ENCODE measurements at places on chromosomes 7 and 10.

DNA sequence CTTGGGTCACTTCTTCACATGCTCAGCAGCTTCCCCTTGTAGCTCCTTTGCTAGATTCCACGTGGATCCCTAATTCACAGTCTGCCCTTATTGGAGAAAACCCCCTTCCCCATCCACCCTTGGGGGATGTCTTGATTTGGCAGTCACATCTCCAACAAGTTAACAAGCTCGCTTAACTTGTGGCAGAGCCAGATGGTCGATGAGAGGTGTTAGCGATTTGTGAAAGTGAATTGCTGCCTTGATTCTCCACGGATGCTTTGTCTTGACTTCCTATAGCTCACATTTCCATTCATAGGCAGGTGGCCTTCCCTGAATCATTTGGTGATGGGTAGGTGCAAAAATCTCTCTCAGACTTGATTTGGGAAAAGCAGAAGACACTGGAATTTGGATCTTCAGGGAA is 387.9 kb downstream of the TCERG1L start:
- DNase-seq, result no peak

DNA sequence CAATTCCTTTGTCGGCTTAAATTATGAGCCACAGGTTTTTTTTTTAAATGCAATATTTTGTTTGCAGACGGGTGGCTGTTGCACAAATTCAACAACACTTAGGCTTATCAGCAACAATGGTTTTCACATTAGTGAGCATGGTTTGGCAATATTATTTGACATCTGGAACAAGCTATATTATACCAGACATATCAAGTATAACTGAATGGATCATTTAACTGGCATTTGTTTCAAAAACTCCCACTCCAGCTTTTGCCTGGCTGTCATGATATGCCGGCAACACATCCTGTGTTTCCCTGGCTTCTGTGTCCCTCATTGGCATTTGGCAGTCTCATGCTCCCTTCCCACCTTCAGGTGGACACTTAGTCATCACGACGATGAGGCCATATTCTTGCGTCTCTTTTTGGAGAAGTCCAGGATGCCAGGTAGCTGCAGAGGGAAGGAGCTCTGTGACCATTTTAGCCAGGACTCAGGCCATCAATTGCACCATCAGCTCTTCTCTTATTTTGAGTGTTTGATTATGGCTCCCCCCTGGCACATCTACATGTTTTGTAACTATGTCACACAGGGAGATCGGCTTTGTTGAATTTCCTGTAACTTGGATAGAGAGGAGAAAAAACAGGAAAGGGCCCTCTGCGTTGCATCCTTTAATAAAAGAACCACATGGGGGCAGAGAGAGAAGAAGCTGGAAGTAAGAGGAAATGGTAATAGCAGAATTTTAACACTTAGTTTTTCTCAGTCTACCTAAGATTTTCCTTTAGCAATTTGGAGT is 413.9 kb downstream of the LRMDA start:
- DNase-seq, result no peak

- DNase-seq, result no peak
These were observed 330.8 kb downstream of the PTEN start for GRCh38 chr10:88194041-88194887.

GRCh38 chr10:76981251-76981650 is 656.4 kb downstream of the KCNMA1 start:
- DNase-seq, result no peak

DNA sequence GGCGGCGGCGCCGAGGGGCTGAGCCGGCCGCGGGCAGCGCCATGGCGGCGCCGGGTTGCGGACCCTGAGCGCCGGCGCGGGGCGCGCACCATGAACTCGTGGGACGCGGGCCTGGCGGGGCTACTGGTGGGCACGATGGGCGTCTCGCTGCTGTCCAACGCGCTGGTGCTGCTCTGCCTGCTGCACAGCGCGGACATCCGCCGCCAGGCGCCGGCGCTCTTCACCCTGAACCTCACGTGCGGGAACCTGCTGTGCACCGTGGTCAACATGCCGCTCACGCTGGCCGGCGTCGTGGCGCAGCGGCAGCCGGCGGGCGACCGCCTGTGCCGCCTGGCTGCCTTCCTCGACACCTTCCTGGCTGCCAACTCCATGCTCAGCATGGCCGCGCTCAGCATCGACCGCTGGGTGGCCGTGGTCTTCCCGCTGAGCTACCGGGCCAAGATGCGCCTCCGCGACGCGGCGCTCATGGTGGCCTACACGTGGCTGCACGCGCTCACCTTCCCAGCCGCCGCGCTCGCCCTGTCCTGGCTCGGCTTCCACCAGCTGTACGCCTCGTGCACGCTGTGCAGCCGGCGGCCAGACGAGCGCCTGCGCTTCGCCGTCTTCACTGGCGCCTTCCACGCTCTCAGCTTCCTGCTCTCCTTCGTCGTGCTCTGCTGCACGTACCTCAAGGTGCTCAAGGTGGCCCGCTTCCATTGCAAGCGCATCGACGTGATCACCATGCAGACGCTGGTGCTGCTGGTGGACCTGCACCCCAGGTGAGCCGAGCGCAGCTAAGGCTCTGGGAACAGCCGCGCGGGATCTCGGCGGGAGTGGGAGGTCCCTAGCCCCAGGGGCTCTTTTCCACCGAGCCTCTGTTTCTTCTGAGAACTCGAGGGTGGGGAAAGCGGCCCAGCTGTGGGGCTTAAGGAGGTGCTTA is at the start of gene GPR26:
Gene GPR26, plus strand, starts transcription at position 38 of the 919 bp plus-strand sequence. Its CDS starts 53 bp downstream, at position 91.
- DNase-seq, result no peak

All from suppressor macrophage treated with lipopolysaccharide for 1 hour (primary cell).